Epithelial cell of proximal tubule (primary cell): ENCODE measurements at places on chromosomes 12 and 14.

GRCh38 chr12:93582351-93582750 is 9.9 kb downstream of the SOCS2 start:
- DNase-seq = no peak

- DNase-seq = no peak
Observed at GRCh38 chr12:8018666-8019581, 13.6 kb upstream of the FOXJ2 start.

DNA sequence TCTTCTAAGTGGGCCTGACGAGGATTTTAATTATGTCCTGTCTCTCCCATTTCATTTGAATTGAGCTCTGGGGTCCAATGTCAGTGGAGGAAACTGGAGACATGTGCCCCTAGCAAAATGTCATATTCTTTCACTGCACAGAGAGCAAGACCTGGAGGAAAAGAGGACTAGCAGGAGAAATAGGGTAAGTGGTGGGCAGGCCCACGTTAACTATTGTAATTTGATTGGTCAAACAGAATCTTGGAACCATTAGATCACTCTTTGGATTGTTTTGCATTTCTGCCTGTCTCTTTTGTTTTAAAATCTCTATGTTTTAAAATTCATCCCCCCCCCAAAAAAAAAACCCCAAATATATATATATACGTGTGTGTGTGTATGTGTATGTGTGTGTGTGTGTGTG is 113.9 kb upstream of the PELI2 start:
- no peak for DNase-seq

DNA sequence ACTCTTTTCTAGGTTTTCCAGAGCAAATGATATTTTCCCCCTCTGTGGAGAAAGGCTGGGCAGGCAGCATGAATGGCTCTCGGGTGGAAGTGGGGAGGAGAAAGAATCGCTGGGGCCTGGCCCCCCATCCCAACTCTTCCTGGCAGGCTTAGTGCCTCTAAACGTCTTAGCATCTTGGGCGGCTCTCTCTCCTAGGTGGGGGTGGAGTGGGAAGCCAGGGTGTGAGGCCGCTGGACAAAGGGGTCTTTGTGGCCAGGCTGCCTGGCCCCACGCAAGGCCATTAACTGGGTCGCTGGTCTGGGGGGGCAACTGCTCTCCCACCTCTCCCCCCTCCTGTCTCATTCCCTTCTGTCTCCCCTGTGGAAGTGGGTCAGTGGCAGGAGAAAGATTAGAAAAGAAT is 4.7 kb downstream of the LRP1-AS start:
- DNase-seq = no peak

DNA sequence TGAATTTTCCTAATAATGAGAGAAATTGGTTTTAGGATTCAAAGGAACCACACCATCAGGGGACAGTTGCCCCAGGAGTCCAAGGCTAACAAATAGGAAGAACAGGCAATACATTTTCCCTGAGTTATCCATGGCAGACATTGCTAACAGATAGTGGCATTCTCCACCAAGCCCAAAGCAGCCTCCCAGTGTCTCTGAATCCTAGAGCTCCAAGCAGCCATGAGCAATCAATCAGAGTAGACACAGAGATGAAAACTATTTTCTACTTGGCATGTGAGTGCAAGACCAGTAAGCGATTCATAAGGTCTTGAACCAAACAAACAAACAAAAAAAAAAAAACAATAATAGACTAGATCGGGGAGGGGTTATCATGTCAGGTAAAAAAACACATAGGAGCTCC is 515.7 kb downstream of the MED13L start:
- no peak for DNase-seq

DNA sequence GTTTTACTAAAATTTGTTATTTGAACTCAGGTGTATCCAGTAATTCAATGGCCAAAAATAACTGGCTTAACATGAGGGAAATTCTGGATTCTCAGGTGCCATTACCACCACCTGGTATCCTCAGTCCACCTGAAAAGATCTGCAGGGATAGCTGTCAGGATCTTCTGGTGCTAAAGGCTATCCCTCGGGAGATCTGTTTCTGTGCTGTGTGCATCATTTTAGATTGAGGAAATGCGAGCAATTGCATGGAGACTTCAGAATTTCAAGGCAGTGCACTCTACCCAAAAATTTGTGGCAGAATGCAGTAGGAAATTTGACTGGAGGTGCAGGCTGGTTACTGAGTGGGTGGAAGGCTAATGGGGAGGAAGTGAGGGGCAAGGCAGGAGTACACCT is 26.4 kb downstream of the ZCCHC8 start:
- DNase-seq = no peak

DNA sequence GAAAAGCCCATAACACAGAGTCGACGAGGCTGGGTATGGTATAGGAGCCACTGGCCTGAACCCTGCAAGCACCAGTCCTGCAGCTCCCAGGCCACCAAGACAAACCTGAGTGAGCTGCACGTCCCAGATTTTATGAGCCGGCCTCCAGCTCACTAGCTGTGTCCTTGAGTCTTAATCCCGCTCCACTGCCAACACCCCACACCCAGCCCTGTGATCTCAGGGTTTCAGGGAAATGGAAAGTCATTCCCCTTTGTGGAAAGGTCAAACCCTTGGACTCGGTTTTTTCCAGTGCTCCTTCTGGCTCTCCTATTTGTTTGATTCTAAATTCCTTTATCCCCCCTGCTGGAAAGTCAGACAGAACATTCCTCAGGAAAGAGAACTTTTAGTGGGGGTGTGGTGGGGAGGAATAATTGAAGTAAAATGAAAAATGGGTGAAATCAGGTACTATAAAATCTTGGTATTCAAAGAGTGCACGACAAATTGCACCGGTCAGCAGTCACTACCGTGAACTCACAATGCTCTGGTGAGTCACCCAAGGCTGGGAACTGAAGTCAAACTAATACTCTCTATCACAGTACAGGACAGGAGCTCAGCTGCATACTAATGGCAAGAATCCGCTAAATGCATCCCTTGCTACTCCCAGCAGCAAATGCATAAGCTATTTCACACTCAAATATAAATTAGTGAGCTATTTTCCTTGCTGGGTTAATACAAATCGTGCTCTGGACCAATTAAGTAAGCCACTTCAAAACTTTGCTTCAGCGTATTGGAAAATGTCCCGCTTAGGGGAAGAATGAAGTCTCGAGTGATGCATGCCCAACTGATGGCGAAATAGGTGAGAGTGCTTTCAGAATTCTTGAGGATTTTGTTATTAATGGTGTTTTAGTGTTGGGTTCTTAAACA is 9.0 kb downstream of the PITPNM2 start:
- peak; percentile 83 for DNase-seq

GRCh38 chr14:103136388-103137271 is 13.4 kb downstream of the TNFAIP2 start:
- no peak for DNase-seq

DNA sequence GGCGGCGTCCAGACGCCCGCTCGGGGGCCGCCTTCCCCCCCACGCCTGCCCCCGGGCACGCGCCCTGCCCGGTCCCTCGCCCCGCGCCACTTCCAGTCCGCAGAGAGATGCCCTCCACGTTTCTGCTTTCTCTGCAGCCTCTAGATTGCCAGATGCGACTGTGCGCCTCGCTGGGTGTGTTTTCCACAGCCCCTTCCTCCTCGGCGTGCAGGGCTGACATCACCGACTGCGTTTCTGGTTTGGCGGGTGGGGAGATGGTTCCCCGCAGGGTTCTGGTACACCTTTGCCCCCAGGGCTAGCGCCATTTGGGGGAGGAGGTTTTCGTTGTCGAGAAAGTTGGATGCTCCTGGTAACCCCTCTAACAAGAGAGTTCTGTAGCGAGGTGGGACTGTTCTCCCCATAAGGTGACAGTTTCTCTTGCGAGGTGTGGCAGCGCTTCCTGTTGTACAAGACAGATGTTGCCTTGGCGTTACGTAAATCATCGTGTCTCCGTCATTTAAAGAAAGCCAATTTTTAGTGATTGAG is 1.5 kb downstream of the CALM1 start:
- no peak for DNase-seq

DNA sequence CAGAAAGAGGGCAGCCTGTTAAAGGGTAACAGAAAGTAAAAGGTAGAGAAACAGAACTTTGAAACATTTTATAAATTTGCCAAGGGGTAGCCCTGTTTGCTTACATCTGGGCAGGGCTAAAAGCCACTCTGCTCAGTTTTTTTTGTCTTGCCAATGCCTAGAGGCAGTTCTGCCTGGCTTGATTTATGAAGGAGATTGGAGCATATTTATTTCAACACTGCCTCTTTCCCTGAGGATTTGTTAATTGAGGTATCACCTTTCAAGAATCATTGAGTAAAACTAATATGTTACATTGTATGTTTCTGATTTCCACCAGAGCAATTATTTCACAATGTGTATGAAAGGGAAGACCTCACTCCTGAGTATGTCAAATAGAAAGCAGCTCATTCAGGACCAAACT is 160.8 kb downstream of the GXYLT1 start:
- DNase-seq = no peak

GRCh38 chr12:39764944-39765560 is 145.4 kb upstream of the ABCD2 start:
- peak; percentile 6 for DNase-seq
